ENCODE measurements at places on chromosomes 7 and 10.

GRCh38 chr7:388023-388960, 98.3 kb downstream of the FOXL3 start:
- DNase-seq: no peak

DNA sequence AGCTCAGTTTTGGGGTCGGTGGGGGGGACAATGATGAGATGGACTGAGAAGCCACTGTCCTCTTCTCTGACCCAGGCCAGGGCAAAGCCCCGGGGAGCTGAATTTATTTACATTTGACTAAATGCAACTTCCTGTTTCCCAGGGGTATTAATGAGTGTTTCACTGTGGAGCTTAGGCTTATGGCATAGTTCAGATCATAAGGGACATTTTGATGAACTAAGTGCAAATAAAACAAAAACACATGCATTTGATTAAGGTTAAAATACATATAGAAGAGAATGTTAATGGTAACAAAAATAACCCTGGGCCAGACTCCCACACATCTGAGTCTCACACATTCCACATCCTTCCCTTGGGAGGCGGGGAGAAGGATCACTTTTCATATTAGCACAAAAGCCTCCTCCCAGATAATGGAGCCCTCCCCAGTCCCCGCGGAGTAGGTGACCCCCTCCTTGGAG, 320.6 kb downstream of the FRMD4A start:
- DNase-seq: no peak

- DNase-seq: no peak
Observed at GRCh38 chr10:26156019-26156418, 60.6 kb upstream of the GAD2 start.

GRCh38 chr7:36045830-36046341, 107.2 kb upstream of the EEPD1 start:
- DNase-seq: no peak

DNA sequence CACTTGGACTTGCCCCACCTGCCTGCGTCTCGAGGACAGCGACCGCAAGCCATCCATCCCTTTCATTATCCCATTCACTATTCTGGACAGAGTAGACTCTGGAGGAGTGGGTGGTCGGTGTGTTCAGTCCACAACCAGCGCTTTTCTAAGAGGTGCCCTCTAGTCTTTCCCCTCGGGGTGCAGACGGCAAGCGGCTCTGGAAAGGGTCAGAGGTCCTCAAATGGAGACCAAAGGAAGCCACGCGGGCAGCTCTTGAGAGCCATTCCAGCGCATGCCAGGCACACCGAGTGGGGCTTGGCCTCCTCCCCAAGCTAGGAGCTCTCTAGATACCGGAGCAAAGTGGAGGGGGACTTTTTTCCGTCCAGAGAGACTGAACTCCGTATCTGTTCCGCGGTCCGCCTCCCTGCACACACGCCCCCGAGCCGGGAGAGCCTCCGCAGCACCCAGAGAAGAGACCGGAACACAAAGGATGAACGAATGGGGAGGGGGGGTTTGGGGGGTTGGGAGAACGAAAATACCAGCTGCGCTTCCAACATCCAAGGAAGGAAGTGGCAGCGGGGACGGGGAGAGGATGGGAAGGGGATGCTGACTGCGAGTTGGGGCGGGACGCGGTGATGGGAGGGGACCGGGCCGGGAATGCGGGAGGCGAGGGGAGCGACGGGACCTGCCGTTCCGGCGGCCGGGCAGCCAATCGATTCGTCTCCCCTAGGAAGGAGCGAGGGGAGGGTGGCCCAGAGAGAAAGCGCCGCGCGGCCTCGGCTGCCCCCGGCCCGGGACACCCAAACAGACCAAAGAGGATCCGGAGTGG, 515 bp downstream of the GSDME start:
- DNase-seq: no peak

GRCh38 chr7:98559958-98560357, 57.1 kb upstream of the NPTX2 start:
- no peak for DNase-seq

GRCh38 chr10:93963434-93963833, 30.3 kb upstream of the PLCE1 start:
- no peak for DNase-seq

GRCh38 chr7:24769851-24770250, 12.6 kb upstream of the GSDME start:
- DNase-seq: no peak

DNA sequence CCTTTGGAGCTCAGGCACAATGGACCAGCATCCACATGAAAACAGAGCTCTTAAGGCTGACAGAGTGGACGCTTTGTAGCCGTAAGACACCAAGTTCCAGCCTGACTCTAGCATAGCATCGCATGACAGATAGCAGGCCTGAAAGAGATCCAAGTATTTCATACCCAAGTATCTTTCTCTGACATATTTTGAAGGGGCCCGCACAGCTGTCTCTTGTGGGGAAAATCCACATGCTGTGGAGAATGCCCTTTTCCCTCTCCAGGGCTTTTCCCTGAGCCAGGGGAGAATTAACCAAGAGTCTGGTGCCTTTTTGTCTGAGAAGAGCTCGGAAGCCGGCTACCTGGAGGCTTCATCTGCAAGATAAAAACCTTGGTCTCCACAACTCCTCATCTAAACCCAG, 51.0 kb downstream of the CFAP46 start:
- no peak for DNase-seq
